ENCODE measurements at places on chromosomes 12 and 14. TPM values are rescaled to one million over a fixed set of nuclear protein-coding genes. Genes with fewer than 3 reads are reported as not detected.

Gene IKZF4
- total RNA-seq, result 1.9 TPM

GRCh38 chr12:112340230-112340629, 42.0 kb downstream of the HECTD4 start:
- DNase-seq, result no peak
- no peak overlapping the region for H3K27ac ChIP-seq
- H3K36me3 ChIP-seq, result no peaks in the 10 kb centered on the region
- no peaks in the 10 kb centered on the region for H3K4me1 ChIP-seq
- H3K4me3 ChIP-seq, result no peak overlapping the region

GRCh38 chr12:51216642-51217041, 1.2 kb downstream of the POU6F1 start:
- no peak for DNase-seq
- no peaks in the 10 kb centered on the region for H3K36me3 ChIP-seq
- peak overlapping the region; percentile 91 for H3K27ac ChIP-seq
- no peaks in the 10 kb centered on the region for H3K27me3 ChIP-seq
- peak overlapping the region; percentile 94 for H3K4me3 ChIP-seq

DNA sequence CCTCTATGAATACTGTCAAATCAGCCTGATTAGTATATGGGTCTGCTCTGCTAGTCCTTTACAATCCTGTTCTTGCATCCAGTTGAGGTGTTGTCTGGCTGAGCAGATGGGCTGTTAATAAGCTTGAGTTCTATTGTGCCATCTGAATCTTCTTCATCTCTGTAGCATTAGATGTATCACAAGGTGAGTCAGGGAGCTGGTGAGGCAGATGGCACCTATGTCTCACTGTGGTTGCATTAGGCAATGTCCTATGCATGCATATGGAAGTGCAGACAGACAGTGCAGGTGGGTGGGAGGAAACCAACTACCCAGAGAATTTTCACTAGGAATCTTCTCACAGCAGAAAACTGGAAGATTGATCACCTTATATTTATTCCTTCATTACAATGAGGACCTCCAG, 165.7 kb upstream of the STXBP6 start:
- H3K27ac ChIP-seq, result no peak overlapping the region
- H3K27me3 ChIP-seq, result no peaks in the 10 kb centered on the region
- no peaks in the 10 kb centered on the region for H3K36me3 ChIP-seq
- DNase-seq, result no peak
- H3K4me3 ChIP-seq, result no peak overlapping the region

Gene GYS2
- 0.29 TPM for total RNA-seq

Gene ACSM4
- total RNA-seq, result not detected

DNA sequence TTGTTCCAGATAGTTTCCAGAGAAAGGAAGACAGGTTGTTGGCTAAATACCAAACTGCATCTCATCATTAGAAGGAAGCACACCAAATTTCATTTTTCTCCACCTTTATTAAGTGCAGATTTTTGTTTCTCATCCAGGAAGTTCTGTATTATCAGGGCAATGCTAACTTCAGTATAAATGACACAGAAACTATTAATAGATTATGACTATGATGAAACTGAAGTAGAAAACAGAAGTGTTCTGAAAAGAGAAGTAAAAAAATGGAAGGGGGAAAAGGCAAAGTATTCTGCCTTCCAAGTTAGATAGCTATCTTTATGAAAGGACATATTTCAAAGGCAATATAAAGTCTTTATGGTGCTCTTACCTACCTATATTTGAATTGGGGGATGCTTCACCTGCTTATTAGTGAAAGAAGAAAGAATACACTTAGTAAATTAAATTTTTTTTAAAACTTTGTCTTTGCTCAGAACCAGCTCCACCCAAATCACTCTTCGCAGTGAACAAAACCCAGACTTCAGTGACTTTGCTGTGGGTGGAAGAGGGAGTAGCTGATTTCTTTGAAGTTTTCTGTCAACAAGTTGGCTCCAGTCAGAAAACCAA, 223.9 kb downstream of the PTPRO start:
- H3K4me3 ChIP-seq, result no peak overlapping the region
- no peaks in the 10 kb centered on the region for H3K4me1 ChIP-seq
- no peak for DNase-seq
- no peak overlapping the region for H3K27ac ChIP-seq
- no peaks in the 10 kb centered on the region for H3K36me3 ChIP-seq

- no peaks in the 10 kb centered on the region for H3K27me3 ChIP-seq
- H3K27ac ChIP-seq, result no peak overlapping the region
- DNase-seq, result no peak
- H3K4me3 ChIP-seq, result no peak overlapping the region
- no peaks in the 10 kb centered on the region for H3K36me3 ChIP-seq
These were observed 14.2 kb upstream of the PLEK2 start for GRCh38 chr14:67426161-67426560.

GRCh38 chr14:104771918-104772706, 19.2 kb downstream of the SIVA1 start:
- H3K27me3 ChIP-seq, result no peaks in the 10 kb centered on the region
- peaks cover 75% of the 10 kb centered on the region for H3K36me3 ChIP-seq
- DNase-seq, result no peak

Gene SLC2A14
- not detected for total RNA-seq

DNA sequence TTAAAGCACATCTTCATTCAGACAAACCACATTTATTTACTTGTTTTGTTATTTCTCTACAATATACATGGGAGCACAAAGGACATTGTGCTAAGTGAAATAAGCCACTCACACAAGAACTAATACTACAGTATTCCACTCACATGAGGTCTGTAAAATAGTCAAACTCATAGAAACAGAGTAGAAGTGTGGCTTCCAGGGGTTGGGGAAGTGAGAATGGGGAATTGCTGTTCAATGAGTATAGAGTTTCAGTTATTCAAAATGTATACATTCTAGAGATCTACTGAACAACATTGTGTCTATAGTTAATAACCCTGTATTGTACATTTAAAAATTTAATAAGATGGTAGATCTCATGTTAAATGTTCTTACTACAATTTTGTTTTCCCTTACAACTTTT, 88.8 kb downstream of the ATXN7L3B start:
- H3K36me3 ChIP-seq, result no peaks in the 10 kb centered on the region
- no peak overlapping the region for H3K4me3 ChIP-seq
- H3K27ac ChIP-seq, result no peak overlapping the region
- H3K4me1 ChIP-seq, result no peaks in the 10 kb centered on the region
- H3K27me3 ChIP-seq, result no peaks in the 10 kb centered on the region

Gene ADSS1
- total RNA-seq, result 5.9 TPM

DNA sequence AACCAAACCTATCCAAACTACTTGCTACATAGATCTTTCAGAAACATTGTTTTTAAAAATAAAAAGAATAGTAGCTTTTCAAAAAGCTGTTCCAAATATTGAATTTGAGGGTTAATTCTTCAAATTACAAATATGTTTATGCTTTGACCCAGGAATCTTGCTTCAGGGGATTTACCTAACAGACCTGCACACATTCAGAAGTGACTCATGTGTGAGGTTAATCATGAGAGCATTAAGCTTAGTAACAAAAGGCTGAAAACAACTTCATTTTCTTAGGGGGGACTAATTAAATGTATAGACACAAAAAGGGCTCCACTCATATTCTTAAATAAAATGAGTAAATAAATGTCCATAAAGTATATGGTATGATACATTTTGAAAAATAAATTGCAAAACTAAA, 672.4 kb upstream of the FLRT2 start:
- no peak for DNase-seq
- H3K4me1 ChIP-seq, result no peaks in the 10 kb centered on the region
- no peaks in the 10 kb centered on the region for H3K27me3 ChIP-seq
- H3K4me3 ChIP-seq, result no peak overlapping the region

- no peak overlapping the region for H3K4me3 ChIP-seq
- peak overlapping the region; percentile 58 for H3K27ac ChIP-seq
- DNase-seq, result no peak
- no peaks in the 10 kb centered on the region for H3K4me1 ChIP-seq
These were observed 5.8 kb upstream of the PSMC6 start for GRCh38 chr14:52701223-52701622.

Gene KCNH3
- not detected for total RNA-seq

DNA sequence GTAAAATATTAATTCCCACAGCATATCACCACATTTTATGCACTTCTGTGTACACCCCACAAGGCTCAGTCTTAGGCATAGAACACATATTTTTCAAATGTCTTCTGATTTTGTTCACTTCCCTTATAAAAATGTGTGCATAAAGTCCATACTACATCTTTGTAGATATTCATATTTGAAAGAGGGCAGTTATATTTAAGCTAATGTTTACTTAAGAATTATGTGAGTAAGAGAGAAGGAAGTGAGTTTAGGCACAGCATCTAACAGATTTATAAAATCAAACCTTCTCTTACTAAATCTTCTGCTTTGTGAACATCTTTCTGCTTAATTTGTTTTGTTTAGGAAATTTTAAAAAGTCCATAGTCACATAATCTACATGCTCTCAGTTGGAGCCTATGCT, 648.1 kb downstream of the FSCB start:
- H3K4me1 ChIP-seq, result no peaks in the 10 kb centered on the region
- no peaks in the 10 kb centered on the region for H3K27me3 ChIP-seq
- H3K27ac ChIP-seq, result no peak overlapping the region
- no peak overlapping the region for H3K4me3 ChIP-seq

Gene SMOC1
- 1.1 TPM for total RNA-seq

DNA sequence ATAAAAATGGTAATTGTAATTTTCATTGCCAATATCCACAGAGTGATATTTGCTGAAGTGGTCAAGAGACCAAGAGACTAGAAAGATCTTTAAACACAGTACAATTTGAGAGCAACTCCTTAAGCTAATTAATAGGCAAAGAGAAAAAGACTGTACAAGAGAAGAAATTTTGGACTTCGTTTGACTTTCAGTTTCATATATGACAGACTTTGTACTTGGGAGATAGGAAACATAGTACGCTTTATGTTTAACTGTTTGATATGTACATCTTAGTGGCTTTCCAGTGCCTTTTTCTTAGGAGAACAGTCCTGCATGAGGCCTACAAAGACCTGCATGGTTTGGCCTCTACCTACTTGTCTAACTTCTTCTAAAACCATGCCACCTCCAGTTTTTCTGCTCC, 1118.1 kb downstream of the TRHDE start:
- no peak overlapping the region for H3K27ac ChIP-seq
- H3K4me3 ChIP-seq, result no peak overlapping the region
- H3K36me3 ChIP-seq, result no peaks in the 10 kb centered on the region
- H3K27me3 ChIP-seq, result no peaks in the 10 kb centered on the region
- no peaks in the 10 kb centered on the region for H3K4me1 ChIP-seq
- no peak for DNase-seq

GRCh38 chr12:28793581-28794151, 355.4 kb upstream of the FAR2 start:
- H3K4me1 ChIP-seq, result no peaks in the 10 kb centered on the region
- DNase-seq, result no peak
- H3K27me3 ChIP-seq, result no peaks in the 10 kb centered on the region
- H3K27ac ChIP-seq, result no peak overlapping the region

GRCh38 chr12:51374361-51374760, 16.8 kb downstream of the GALNT6 start:
- H3K4me1 ChIP-seq, result peaks cover 19% of the 10 kb centered on the region
- H3K27me3 ChIP-seq, result no peaks in the 10 kb centered on the region
- H3K27ac ChIP-seq, result no peak overlapping the region
- no peaks in the 10 kb centered on the region for H3K36me3 ChIP-seq
- no peak for DNase-seq
- H3K4me3 ChIP-seq, result no peak overlapping the region

DNA sequence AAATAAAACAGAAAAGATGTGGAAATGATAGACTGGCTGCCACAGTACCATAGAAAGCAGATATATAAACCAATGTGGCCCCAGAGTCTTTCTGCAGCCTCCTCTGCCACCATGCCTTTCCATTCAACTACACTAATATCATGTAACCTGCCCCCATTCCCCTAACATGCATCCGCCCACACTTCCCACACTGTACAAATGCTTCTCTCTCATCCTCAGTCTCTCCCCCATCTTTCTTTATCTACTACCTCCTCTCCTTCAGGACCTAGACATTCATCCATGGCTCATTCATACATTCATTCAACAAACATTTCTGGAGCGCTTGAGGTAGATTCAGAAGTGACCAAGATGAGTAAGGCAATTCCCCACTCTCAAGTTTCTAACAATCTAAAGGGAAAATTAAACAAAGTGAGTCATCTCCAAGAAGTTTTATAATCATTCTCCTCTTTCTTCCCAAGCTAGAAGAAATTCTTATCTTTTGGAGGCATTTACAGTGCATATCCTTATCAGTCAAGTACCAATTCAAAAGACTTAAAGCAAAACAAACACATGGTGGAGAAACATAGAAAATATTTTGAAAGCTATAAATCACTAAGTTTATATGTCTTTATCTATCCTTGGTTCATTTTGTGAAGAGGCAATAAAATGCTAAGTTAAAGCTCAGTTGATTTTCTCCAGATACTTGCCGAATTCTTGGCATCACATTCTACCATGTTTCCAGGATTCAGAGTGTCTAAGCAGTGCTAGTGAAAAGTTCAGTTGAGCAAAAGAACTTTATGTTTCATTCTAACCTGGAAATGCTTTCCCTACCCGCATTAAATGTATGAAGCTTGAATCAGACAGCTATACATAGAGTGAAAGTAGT, 70.5 kb upstream of the FRMD6 start:
- no peak overlapping the region for H3K27ac ChIP-seq
- DNase-seq, result no peak
- H3K4me1 ChIP-seq, result peaks cover 8% of the 10 kb centered on the region

DNA sequence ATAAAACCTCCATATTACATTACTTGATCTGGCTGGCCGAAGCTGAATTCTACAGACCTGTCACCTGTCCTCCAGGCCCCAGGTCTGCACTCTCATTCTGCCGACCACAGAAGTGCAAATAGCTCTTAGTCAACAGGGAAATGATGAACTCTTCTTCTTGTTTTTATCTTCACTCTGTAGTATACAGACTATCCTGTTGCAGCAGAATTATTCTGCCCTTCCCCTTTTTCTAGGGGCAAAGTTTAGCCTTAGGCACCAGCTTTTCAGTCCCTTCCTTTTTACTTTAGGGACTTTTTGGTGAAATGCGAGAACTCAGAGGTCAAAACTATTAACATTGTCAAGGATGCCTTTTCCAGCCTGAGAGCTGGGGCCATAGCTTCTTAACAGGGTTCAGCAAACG, 229.6 kb upstream of the EGLN3 start:
- no peak for DNase-seq
- H3K4me1 ChIP-seq, result no peaks in the 10 kb centered on the region
- H3K27me3 ChIP-seq, result no peaks in the 10 kb centered on the region
- H3K27ac ChIP-seq, result no peak overlapping the region
- H3K4me3 ChIP-seq, result no peak overlapping the region
- no peaks in the 10 kb centered on the region for H3K36me3 ChIP-seq

DNA sequence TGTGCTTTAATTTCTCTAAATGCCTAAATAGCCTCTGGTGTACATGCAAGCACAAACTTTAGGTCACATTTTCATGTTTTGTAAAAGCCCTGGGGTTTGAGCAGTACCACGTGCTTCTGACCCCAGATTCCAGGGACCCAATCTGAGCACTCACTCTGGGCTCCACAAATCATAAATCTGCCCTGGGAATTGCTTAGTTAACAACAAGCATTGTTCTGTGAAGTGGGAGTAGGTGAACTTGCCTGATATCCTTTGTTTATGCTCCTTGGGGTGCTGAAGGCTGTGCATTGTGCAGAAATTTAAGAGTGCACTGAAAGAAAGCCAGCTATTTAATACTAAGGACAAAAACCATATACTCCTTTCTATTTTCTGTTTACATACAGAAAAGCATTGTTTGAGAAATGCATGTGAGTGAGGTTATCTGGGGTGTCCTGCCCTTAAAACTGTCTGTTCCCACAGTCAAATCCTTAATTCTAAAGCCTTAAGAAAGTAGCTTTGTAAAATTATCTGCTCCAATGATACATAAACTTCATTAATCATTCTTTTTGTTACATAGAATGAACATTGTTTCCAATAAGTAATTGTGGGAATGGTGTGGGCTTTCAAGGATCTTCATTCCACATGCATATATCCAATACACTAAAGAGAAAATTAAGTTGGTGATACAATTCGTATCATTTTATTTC, 258.6 kb upstream of the NPAS3 start:
- no peaks in the 10 kb centered on the region for H3K4me1 ChIP-seq
- no peak for DNase-seq
- H3K27me3 ChIP-seq, result no peaks in the 10 kb centered on the region
- H3K27ac ChIP-seq, result no peak overlapping the region
- H3K4me3 ChIP-seq, result no peak overlapping the region
- H3K36me3 ChIP-seq, result no peaks in the 10 kb centered on the region

Data from esophagus squamous epithelium (tissue), 5 donors.